NCI-H446 (cell line): ENCODE measurements at places on chromosomes 3 and 15.
A peak's percentile ranks its signal among the peaks of the same experiment; 100 is the strongest.

GRCh38 chr3:16477056-16477455 is 36.4 kb downstream of the RFTN1 start:
- no peak for DNase-seq

- no peak for DNase-seq
Observed at GRCh38 chr15:88613074-88613944, 7.8 kb upstream of the AEN start.

GRCh38 chr3:143731776-143732175 is 116.5 kb downstream of the SLC9A9 start:
- DNase-seq = peak; percentile 97

GRCh38 chr15:25649390-25649789 is 210.6 kb upstream of the UBE3A start:
- no peak for DNase-seq

GRCh38 chr3:57803647-57804081 is 47.6 kb downstream of the SLMAP start:
- DNase-seq = no peak
